ENCODE measurements at places on chromosomes 5 and 9. TPM values are rescaled to one million over a fixed set of nuclear protein-coding genes. Genes with fewer than 3 reads are reported as not detected.

Gene HRCT1
- total RNA-seq = not detected

Gene BAAT
- total RNA-seq = not detected

Gene TUSC1
- 0.76 TPM for total RNA-seq

Gene SHC3
- not detected for total RNA-seq

Gene ELOVL7
- total RNA-seq = 0.32 TPM

Gene FRRS1L
- not detected for total RNA-seq

Gene NRG2
- total RNA-seq = not detected

Gene GABRA1
- not detected for total RNA-seq

Gene CDC20B
- not detected for total RNA-seq

Gene HAND1
- total RNA-seq = not detected

Gene FYB1
- 0.55 TPM for total RNA-seq
